RPMI8226 (cell line): ENCODE measurements at places on chromosomes 6 and 20.

DNA sequence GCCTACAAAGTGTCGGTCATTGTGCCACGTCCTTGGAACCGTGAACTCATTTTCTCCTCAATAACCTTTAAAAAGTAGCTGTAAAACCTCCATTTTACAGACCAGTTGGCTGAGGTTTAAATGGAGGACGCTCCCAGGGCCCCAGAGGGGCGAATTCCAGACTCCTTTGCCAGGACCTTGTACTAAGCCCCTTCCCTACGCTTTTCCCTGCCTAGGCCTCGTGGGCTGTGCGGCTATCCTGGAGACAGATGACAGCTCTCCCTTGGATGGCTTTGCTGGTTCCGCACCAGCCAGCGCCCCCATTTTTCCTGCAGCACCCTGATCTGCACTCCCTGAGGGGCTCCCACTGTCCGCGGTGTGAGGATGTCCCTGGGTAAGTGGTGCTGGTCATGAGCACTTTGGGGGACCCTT, 12.1 kb upstream of the SNHG17 start:
- no peak for DNase-seq

GRCh38 chr6:116533233-116533957, 12.1 kb downstream of the TRAPPC3L start:
- DNase-seq: no peak

DNA sequence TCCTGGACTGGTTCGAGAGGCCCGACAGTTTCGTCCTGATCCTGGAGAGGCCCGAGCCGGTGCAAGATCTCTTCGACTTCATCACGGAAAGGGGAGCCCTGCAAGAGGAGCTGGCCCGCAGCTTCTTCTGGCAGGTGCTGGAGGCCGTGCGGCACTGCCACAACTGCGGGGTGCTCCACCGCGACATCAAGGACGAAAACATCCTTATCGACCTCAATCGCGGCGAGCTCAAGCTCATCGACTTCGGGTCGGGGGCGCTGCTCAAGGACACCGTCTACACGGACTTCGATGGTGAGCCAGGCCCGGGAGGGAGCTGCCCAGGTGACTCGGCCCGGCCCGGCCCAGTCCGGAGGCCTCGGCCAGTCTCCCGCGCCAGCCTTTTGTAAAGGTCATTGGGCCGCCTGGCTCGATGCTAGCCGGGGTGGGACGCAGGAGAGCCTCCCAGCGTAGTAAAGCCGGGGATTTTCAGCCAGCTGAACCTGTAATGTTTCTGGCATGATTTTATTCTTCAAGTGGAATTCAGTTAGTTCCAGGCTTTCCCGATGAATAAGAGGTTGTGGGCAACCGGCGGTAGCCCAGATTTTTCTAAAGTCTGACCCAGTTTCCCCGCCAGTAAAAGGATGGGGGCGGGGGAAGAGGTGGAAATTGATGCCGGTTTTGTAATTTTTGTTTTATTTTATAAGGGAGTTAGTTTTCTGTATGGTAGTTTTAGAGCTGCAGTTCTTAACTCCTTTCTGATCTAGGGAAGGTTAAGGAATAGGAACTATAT, 1.4 kb downstream of the PIM1 start:
- DNase-seq: peak; percentile 42

DNA sequence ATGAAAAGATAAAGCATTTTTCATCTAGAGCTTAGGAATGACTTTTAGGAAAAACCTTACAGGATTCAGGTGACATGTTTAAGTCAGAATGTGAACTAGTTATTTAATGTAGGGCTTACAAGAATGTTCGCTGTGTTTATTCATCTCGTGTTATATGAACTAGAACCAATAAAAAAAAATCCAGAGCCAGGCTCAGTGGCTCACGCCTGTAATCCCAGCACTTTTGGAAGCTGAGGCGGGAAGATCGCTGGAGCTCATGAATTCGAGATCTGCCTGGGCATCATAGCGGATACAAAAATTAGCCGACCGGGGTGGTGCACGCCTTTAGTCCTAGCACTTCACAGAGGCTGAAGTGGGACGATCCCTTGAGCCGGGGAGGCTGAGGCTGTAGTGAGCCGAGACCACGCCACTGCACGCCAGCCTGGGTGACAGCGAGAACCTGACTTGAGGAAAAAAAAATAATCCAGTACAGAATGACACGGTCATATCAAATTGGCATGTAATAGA, 46.3 kb downstream of the OR2B2 start:
- no peak for DNase-seq

DNA sequence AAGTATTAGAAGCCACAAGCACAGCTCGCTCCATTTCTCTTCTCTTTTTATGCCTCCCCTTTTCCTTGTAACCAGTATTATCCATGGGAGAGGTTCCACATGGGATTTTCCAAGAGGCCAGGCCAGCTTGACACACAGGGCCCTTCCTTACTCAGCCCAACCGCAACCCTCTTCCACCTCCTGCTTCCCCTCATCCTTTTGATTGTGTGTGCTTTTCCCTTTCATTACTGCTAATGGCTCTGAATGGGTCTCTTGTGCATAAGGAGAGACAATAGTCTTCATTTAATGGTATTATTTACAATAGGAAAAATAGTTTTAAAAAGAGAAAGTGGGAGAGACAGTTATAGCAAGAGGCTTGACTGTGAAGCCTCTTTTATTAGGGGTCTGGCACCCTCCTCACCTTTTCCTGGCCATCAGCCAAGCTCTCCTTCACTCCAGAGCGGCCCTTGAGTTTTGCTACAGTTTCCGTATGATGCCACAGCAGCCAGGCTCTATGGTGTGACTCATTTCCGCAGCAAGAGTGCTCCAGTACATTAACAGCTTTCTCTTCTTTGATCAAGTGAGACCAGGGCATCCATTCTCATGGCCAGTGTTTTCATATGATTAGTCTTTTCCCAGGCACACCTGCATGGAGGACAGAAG, 579.5 kb downstream of the TFAP2B start:
- DNase-seq: no peak

- no peak for DNase-seq
Measured at GRCh38 chr6:108133594-108134179, 32.1 kb upstream of the NR2E1 start.

GRCh38 chr20:19786311-19786710, 28.3 kb downstream of the RIN2 start:
- no peak for DNase-seq

DNA sequence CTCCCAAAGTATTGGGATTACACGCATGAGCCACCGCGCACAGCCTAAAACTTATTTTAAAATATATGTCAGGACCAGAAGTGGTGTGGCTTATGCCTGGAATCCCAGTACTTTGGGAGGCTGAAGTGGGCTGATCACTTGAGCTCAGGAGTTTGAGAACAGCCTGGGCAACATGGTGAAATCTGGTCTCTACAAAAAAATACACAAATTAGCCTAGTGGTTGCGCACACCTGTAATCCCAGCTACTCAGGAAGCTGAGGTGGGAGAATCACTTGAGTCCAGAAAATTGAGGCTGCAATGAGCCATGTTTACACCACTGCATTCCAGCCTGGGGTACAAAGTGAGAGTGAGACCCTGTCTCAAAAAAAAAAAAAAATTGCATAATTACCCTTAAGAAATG, 13.7 kb downstream of the PXT1 start:
- peak; percentile 9 for DNase-seq

- no peak for DNase-seq
Measured at GRCh38 chr20:48047447-48047846, 262.2 kb upstream of the SULF2 start.

GRCh38 chr20:15835811-15836210, 737.4 kb downstream of the KIF16B start:
- no peak for DNase-seq
